ENCODE measurements at places on chromosomes 1 and 21.
A peak's percentile ranks its signal among the peaks of the same experiment; 100 is the strongest.

- DNase-seq = no peak
These were observed 168.0 kb downstream of the PPP1R12B start for GRCh38 chr1:202516434-202516877.

GRCh38 chr1:86649618-86650017 is 54.8 kb upstream of the SH3GLB1 start:
- DNase-seq = no peak

GRCh38 chr1:40338745-40339419 is 21.8 kb upstream of the COL9A2 start:
- DNase-seq = peak; percentile 75

DNA sequence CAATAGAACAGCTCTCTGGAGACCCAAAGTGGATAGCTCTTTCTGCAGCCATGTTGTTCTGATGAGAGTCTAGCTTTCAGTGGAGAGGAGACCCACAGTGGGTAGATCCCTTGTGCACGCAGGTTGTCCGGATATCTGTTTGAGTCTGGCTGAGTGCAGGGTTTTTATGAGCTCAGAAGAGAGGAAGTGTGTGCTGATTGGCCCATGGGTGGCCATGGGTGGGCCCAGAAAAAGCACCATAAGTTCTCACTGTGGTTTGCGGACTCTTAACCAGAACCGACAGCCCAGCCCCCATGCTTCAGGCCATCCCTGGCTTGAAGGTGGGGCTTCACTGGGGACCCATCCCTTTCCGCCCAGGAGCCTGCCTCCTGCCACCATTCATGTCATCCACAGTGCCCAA is 17.0 kb downstream of the FAM20B start:
- DNase-seq = no peak

GRCh38 chr1:228100822-228101613 is 2.1 kb downstream of the C1orf35 start:
- no peak for DNase-seq

DNA sequence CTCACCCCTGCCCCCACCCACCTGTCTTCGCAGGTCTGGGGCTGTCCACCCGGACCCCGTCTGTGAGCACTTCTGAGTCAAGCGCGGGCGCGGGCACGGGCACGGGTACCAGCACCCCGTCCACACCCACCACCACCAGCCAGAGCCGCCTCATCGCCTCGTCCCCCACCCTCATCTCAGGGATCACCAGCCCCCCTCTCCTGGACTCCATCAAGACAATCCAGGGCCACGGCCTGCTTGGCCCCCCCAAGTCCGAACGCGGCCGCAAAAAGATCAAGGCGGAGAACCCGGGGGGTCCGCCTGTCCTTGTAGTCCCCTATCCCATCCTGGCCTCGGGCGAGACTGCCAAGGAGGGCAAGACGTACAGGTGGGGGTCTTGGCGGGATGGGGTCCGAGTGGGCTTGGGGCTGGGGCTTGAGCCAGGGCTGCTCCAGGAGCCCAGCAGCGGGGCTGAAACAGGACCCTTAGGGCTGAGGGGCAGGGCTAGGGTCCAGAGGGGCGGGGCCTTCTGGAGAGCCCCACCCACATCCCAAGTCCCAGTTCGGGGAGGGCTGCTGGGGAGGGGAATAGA is 23.9 kb downstream of the ZNF362 start:
- no peak for DNase-seq

GRCh38 chr21:35236090-35236489 is 187.0 kb upstream of the RUNX1 start:
- DNase-seq = no peak

GRCh38 chr1:67880056-67880601 is 46.9 kb upstream of the GNG12 start:
- DNase-seq = no peak

DNA sequence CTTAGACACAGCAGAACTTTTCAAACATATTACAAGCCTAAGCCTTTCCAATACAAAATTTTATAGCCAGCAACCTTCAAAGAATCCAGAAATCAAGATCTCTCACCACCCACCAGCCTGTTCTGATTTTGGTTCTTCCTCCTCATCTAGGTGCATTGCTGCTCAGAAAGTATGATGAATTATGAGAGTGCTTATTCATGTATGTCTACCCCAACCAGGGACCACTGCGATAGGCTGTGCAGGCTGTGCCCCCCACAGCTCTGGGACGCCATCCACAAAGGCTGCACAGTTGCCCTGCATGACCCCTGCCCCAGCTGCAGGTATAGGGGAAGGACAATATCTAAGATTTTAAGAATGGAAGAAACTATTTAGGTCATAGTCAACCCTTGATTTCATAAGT is 55.4 kb downstream of the WDR64 start:
- no peak for DNase-seq

DNA sequence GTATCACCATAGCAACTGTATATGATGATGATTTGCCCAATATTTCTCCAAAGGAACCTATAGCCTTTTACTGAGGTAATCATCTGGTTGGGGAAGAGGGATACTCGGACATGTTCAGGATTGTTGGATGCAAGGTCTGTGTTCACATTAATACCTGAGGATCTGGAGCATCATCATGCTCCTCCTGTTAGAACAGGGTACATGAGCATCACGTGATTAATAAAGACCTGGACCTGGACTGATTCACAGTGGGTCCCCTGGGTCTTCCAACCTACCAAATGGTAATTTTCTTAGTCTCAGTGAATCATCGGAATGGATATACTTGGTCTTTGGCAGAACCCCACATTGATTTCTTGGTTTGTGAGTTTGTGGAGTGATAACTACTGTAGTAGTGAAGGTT is 45.6 kb upstream of the ZBTB18 start:
- no peak for DNase-seq

DNA sequence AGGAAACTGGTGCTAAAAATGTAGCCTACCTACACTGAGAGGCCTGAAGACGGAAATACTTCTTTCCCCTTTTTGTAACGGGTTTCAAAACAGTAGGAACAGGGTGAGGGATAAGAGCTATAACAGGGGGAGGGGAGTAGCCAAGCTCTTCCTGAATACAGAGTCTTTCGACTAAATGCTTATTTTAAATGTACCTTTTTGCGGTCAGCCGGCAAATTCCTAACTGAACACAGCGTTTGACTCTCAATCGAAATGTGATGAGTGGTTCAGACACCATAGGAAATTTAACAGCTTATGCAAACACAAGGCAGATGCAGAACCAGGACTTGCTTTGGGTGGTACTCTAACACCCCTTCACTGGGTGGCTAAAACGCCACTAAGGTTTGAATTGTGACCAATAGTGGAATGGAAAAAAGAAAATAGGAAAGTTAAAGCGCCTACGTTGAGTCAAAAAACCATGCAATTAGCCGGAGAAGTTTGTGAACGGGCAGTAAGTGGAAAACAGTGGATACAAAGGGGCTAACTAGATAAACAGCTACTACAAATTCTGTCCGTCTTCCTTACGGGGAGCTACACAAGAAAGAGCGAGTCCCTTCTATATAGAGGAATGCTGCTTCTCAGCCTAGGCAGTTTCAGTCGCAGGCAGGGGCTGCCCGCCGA is 1.7 kb downstream of the EGLN1 start:
- no peak for DNase-seq

DNA sequence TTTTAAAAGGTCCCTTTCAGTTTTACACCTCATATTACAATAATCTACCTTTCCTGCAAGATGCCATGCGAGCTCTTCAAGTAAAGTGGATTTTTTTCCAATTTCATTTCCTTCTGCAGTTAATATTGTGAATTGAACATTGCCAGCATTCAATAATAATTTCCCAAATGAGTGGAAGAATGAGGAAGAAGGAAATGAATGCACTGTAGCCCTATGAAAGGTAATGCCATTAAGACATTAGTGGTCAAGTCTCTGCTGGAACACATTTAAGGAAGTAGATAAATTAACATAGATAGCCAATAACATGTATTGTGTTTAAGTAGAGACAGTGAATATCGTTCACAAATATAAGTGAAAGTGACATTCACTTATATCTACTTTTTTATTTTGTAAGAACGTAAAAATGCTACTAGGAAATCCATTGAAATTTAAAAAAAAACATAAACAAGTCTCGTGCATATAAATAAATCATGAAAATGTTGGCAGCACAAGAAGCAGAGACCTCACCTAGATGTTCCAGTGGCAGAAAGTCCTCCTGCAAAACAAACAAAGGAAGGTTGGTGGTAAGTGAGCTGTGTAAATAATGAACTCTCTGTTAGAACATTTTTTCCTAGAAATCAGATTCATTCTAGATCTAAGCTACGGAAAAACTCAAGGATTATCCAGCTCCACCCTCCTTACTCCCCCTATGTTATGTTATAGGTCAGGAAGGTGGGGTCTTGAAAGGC is 17.7 kb downstream of the FCRL3 start:
- no peak for DNase-seq

GRCh38 chr1:236289492-236290131 is 7.9 kb upstream of the ERO1B start:
- no peak for DNase-seq

- DNase-seq = no peak
These were observed 568.3 kb upstream of the ADGRL2 start for GRCh38 chr1:81232420-81232819.

DNA sequence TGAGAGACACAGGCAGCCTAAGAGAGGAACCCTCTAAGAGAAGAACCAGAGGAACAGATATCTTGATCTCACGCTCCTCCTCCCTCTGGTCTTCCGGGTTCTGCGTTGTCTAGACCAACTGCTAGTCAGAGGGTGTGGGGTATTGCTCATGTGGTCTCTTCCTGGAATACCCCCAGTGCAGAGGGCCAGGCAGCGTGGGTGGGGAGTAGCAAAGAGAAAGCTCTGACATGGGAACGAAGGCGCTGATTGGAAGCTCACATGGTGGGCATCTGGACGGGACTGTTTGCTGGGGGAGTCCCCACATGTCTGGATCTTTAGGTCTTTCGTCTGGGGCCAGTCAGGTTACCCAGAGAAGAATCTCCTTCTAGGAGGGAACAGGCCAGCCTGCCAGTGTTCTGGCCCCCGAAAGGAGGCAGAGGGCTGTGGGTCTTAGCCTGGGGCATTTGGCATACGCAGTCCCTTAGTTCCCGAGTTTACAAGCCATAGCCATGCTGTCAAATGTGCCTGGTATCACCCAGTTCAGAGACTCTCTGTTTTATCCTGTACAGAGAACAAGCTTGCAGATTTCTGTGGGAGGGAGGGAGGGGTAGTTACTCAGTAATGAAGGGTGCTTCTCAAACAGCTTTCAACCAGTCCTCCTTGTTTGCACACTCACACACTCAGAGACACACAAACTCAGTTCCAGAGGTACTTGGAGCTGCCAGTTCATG is 18.3 kb upstream of the IL6R start:
- DNase-seq = no peak

- DNase-seq = no peak
These were observed 264 bp downstream of the FCRL3 start for GRCh38 chr1:157700305-157700704.

- DNase-seq = no peak
These were observed 8.9 kb upstream of the CD55 start for GRCh38 chr1:207312604-207312920.

GRCh38 chr1:22349362-22350043 is 102.1 kb upstream of the ZBTB40 start:
- no peak for DNase-seq

- peak; percentile 49 for DNase-seq
These were observed 1.5 kb downstream of the SPATA6 start for GRCh38 chr1:48470481-48470855.

DNA sequence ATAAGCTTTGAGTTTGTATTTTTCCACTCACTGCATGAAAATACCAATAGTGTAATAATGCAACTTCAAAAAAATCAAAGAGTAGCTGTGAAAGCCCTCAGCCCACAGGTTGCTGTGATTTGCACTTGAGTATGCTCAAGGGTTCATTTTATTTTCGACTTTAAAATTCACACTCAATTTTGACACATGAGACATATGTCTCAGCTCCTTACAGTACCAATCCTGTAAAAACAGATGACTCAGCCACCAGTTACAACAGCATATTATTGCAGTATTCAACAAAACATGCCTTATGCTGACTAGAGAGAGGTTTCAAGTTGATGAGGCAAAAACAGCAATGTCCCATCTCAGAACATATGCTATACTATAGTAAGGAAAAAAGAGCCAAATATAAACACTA is 66.1 kb downstream of the CYYR1 start:
- DNase-seq = peak; percentile 47

DNA sequence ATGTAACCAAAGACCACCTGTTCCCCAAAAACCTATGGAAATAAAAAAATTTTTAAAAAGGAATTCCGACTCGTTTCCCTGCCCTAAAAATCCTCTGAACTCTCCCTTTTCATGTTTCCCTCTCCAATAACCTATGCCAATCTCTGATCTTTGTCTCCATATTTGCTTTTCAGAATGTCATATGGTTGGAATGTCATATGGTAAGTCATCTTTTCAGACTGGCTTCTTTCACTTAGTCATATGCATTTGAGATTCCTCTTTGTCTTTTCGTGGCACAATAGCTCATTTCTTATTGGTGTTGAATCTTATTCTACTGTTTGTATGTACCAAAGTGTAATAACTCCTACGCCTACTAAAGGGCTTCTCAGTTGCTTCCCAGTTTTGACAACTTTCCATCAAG is 117.5 kb downstream of the BACH1 start:
- no peak for DNase-seq

DNA sequence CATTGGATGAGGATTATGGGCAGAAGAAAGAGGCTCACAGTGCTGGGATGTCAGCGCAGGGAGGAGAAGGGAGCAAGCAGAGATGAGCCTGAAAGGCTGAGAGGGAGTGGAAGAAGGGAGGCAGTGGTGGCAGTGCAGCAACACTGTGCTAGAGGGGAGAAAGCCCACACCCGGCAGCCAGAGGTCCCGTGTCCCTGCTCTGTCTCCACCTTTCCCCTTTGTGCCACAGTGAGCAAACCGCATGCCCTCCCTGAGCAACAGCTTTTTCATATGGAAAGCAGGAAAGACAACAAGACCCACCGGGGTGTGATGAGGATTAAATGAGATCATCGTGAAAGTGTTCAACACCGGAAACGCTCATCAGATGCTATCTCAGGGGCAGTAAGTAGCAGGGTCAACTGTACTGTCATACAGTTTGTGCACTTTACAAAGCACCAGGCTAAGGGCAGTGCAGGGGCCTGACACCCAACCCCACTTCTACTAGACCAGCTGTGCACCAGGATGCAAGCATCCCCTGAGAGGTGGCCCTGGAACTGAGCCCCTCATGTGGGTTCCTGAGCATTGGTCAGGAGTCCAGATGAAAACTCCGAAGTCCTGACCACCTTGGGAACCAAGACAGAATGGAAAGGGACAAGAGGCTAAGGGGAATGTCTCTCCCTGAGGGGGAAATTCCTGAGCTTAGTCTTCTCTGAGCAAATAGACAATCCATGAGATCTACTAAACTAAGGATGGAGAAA is 9.1 kb downstream of the NHLH1 start:
- DNase-seq = no peak

All from putamen (tissue), 1 donor.